Fibroblast of pulmonary artery (primary cell): ENCODE measurements at places on chromosomes 13 and 19.

DNA sequence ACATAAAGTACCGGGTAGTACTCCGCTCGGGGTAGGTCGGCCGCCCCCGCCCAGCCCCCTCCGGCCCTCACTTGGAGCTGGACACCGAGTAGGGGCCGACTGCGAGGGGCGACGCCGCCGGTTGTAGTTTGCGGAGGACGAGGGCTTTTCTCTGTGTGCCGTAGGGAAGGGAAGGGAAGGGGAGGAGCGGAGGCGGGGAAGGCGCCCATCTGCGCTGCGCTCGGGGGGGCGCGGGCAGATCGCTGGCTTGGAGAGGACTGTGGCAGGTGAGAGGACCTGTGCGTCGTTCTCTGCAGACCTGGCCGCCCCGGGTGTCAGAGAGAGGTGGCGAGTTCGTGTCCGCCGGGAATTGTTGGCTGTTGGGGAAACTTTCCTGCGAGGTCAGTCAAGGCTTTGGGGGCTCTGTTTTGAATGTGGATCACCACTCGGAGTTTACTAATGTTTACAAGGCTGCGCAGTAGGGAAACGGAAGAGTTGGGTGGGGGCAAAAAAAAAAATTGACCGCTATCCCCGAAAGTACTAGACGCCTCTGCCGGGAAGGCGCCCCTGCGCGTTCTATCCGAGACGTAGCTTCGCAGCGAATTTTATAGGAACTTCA is 1.4 kb downstream of the ING1 start:
- peak; percentile 50 for DNase-seq

DNA sequence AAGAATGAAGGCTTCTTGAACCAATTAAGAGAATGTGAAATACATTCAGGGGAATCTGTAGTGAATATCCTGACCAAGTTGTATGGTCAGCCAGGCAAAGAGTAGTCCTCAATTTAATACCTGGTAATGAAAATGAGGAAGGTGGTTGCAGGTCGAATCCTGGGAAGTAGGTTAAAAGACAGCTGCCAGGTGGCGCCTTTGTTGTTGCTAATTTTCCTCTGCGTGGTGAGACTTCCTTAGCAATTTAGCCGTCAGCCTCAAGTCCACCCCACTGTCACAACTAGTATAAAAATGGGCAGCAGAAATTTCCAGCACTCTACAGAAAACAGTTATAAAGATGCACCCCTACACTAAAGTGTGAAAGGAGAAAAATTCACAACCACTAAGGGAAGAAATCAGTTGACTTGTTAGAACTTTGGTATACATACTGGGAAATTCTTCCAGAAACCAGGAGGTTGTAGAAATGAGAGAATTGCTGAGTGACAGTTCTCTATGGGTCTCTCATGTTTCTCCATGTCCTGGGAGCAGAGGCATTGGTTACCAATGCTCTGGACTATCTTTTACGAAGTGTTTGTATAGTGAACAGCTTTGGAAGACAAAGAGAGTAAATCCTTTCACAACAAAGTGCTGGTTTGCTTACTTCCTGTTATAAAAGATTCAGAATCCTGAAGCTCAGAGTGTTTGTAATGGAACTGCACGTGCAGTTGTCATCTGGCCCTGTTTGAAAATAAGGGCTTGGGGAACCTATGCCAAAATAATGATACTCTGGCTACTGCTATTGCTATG is 235.9 kb downstream of the NHLRC3 start:
- peak; percentile 40 for DNase-seq

DNA sequence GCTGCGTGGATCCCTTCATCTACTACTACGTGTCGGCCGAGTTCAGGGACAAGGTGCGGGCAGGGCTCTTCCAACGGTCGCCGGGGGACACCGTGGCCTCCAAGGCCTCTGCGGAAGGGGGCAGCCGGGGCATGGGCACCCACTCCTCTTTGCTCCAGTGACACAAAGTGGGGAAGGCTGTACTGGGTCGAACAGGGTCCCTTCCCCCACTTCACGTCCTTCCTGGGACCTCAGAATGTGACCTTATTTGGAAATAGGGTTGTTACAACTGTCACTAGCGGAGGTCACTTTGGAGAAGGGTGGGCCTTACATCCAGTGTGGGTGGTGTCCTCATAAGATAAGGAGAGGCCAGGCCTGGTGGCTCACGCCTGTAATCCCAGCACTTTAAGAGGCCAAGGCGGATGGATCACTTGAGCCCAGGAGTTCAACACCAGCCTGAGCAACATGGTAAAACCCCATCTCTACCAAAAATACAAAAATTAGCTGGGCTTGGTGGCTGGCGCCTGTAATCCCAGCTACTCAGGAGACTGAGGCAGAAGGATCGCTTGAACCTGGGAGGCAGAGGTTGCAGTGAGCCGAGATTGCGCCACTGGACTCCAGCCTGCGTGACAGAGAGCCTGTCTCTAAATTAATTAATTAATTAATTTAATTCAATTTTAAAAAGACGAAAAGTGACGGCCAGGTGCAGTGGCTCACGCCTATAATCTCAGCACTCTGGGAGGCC is 1.8 kb downstream of the F2RL3 start:
- no peak for DNase-seq

DNA sequence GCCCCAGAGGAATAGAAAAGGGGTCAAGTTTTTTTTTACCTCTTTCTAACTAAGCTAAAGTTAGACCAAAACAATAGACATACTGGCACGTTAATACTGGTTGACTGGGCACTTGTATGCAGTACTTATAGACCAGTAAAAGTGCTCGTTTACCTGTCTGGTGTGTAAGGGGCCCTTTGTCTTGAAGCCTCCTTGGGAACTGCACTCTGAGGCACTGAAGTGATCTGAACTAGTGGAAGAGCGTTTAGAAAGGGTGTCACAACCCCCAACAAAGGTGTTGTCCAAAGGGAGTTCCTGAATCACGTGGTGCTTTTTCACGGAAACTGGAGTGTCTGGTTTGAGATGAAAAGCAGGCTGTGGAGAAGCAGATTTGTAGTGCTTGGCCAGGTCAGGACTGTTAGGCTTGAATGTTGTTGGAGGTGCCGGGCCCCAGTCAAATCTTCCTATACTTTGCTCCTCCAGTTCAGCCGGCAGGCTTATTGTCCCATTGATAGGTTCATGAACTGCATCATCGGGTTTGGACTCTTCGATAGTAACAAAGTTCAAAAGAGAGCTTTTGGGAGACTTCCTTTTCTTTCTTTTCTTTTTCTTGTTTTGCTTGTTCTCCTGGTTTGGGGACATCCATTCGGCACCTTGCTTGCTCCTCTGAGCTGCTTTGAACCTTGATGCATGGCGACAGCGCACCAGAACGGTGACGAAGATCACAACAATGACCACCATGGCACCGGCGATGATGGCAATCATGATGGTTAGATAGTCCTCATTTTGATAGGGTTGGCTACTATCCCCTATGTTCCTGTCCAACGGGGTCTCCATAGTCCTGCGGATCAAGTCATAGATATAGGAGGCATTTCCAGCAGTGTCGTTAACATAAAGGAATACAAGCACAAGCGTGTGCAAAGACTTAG is 4.6 kb downstream of the PCDH9 start:
- DNase-seq: no peak

GRCh38 chr13:101942038-101942437 is 459.8 kb downstream of the FGF14 start:
- DNase-seq: peak; percentile 16

DNA sequence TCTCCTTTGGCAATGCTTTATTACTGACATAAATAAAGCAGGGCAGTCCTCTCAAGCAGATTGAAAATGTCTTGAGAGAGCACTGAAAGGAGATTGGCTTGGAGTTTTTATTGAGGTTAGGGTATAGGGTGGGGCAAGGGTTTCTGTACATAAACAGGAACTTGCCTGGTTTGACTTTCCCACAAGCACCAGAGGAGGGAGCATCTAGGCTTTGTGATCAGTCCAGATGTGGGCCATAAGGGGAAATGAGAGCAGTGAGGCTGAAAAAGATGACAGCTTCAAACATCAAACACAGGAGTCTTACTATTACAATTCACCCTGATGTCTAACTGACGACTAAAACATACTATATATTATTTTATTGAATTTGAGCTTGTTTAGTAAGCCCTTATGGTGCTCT is 260.9 kb downstream of the MTUS2 start:
- no peak for DNase-seq

GRCh38 chr13:111216166-111216960 is 101.3 kb downstream of the ARHGEF7 start:
- peak; percentile 45 for DNase-seq

DNA sequence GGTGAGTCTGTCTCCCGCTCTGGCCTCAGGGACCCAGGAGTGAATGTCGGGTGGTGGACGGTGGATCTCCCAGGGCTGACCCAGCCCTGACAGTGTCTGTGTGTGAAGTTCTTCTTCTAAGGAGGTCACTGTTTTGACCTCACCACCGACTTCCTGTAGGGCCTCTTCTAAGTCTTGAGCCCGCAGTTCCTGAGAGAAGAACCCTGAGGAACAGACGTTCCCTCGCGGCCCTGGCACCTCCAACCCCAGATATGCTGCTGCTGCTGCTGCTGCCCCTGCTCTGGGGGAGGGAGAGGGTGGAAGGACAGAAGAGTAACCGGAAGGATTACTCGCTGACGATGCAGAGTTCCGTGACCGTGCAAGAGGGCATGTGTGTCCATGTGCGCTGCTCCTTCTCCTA is at the start of gene SIGLEC7:
TSS of gene SIGLEC7 (plus strand) at position 183 of the 400 bp plus-strand sequence. CDS start at position 252, 69 bp downstream.
- DNase-seq: no peak

- no peak for DNase-seq
Measured at GRCh38 chr19:20612711-20613316, 47.2 kb upstream of the ZNF737 start.

- no peak for DNase-seq
Measured at GRCh38 chr19:6794686-6795431, 22.4 kb downstream of the VAV1 start.

DNA sequence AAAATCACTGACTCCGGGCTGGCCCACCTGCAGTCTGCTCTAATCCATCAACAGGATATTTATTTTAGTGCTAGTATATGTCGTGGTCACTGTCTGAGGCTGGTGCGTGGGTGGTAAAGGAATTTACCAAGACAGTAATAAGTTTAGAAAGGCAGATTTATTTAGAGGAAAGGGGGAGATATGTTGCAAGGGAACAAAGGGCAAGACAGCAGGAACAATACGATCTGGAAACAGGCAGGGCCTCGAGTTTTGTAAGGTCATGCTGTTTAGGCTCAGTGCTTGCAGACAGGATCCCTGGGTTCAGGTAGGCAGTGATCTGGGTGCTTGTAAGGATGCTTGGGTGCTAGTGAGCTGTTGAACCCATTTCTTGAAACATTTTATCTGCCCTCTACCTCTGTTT is 748.2 kb upstream of the SLITRK5 start:
- no peak for DNase-seq

DNA sequence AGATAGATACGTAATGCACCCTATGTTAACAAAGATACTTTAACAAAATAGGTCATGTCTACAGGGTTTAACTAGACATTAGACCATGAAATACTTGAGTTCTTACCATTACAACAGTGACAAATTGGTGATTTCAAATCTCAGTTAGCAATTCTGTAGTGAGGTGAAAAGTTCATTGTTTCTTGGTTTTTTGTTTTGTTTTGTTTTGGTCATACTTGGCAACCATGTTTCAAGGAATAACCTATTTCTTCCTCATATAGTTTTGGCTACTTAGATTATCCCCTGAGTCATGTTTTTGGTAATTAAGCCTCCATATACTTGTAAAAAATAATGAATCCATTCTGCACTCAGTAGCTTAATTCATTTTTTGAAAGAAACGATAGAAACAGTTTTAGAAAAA is 1200.4 kb downstream of the DIAPH3 start:
- DNase-seq: peak; percentile 10

DNA sequence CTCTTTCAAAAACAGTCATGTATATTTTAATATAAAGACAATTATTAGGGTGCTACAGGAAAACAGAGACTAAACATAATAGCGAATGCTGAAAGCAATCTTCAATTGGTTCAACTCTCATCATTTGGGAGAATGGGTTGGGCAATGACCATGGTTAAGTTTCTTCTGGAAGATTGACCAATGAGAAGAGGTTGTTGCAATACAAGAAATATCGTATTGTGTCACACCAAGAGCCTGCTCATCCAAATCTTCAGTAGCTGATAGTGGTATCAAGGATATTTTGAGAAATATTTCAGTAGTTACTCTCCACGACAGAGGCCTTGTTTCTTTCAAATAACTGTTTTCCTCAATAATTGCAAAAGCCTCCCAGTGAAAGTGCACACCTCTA is 83.0 kb upstream of the FNDC3A start:
- DNase-seq: no peak

DNA sequence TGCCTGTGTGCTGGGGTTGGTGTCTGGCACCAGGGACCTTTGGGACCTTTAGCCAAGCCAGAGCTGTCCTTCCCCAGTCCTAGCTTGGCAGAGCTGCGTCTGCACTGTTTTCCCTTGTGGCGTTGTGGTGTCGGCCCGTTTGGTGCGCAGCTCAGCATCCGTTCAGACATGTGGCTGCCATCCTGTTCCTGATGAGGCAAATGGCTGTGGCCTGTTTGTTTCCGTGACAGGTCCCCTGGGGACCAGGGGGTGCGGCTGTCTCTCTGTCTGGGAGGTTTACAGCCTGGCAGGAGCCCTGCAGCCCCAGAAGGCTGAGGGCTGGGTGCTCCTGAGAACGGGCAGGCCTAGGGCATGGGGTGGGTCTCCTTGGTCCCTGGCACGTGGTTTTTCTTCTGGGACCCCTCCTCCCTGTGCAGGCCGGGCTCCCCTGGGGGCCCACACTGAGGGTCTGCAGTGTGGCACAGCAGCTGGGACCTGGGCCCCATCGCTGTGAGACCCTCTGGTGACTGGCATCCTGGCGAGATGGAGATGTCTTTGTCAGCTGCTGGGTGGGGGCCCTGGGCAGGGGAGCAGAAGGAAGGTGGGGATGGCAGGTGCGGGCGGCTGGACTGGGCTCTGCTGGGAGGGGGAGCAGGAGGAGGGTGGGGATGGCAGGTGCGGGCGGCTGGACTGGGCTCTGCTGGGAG is 4.0 kb downstream of the SPPL2B start:
- no peak for DNase-seq

GRCh38 chr13:20701461-20701860 is 2.0 kb upstream of the IL17D start:
- DNase-seq: no peak

DNA sequence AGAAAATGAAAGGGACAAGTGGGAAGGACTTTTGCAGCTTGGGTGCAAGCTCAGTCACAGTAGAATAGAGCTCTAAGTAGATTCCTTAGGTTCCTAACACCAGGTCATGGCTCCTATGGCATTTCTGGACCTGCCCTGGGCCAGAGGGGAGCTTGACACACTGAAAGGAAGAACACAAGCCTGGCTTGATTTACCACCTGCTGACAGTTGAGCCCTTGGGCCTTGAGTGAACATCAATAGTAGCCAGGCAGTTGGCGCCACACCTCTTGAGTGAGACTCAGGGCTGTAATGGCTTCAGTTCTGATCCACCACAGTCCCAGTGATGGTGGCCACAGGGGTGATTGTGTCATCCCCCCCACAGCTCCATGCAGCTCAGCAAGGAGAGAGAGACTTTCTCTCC is 221.9 kb upstream of the PCDH17 start:
- no peak for DNase-seq

- DNase-seq: no peak
Measured at GRCh38 chr13:21837288-21837687, 166.4 kb downstream of the FGF9 start.

GRCh38 chr13:58978331-58978730 is 1185.4 kb downstream of the DIAPH3 start:
- DNase-seq: no peak

DNA sequence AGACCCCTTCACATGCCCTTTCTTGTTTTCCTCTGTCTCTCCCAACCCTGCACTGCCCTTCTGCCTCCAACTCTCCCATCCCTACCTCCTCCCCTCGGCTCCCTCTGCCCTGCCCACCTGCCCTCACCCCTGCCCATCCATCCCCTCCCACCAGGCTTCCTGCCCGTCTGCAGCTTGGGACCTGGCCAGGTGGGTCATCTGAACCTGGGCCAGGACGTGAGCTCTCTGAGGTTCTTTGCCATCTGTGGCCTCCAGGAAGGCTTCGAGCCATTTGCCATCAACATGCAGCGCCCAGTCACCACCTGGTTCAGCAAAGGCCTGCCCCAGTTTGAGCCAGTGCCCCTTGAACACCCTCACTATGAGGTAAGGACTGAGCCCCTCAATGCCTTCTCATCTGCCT is 35.7 kb downstream of the RYR1 start:
- DNase-seq: no peak
